ENCODE measurements at places on chromosomes 11 and 22.

- no peak for DNase-seq
Measured at GRCh38 chr11:99632969-99633368, 612.2 kb downstream of the CNTN5 start.

GRCh38 chr22:30832407-30832987 lies 136.1 kb downstream of the MORC2 start:
- DNase-seq = no peak

- no peak for DNase-seq
Measured at GRCh38 chr11:115153731-115154354, 350.4 kb downstream of the CADM1 start.

GRCh38 chr11:65262776-65263175 lies 1.0 kb downstream of the POLA2 start:
- no peak for DNase-seq

DNA sequence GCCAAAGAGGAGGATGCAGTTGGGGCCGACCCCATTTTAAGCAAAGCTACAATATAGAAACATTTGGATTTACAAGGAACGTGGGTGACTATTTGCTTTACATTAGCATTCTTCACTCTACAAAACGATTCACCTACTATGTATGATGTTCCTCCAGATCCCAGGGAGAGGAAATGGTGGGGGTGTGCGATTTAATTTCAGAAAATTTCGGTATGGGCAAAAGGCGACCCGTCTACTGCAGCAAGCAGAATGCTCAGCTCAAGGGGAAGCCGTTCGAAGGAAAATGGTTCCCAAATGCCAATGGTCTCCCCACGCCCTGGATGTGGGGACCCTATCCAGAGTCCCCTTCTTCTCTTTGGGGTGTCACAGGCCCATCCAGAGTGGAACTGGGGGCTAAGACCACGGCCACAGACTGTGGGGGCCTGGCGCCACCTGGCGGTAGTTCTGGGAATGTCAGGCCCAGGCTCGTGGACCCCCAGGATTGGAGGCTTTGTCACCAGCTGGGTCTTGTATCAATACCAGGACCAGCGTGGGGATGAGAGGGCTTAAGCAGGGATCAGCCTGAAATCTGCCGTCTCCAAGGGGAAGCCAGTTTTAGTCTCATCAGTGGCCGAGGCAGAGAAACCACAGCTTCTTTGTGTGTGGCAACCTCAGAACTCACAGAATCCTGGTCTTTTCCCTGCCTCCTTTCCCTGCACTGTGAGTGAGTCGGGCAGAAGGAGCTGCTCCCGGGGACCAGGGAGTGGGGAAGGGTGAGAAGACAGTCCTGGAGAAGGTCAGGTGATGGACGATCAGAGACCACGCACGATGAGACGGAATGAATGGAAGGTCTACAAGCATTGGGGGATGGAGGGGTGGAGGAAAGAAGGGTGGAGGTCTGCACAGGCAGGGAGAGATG lies 8.4 kb downstream of the LRRC10B start:
- peak; percentile 61 for DNase-seq

DNA sequence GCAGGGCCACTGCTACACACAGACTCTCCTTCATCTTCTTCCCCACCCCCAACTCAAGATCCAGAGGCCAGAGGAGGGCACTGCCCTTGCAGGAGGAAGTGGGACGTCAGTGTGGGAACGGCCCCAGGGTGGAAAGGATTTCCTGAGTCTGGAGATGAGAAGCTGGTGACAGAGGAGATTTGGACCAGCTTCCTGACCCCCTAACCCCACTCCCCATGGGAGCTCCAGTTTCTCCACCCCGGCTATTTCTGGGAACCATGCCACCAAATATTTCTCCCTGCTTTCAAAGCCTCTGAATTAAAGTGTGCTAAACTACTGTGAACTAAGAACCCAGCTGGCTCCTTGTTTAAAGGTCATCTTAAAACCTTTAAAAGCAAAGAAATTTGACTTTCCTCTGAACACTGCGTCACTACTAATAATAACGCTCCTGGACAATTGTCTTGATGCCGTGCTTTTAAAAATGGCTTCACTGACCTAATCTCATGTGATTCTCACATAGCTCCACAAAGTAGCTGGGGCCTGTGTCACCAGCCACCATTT lies 46.6 kb downstream of the CWC15 start:
- DNase-seq = no peak

DNA sequence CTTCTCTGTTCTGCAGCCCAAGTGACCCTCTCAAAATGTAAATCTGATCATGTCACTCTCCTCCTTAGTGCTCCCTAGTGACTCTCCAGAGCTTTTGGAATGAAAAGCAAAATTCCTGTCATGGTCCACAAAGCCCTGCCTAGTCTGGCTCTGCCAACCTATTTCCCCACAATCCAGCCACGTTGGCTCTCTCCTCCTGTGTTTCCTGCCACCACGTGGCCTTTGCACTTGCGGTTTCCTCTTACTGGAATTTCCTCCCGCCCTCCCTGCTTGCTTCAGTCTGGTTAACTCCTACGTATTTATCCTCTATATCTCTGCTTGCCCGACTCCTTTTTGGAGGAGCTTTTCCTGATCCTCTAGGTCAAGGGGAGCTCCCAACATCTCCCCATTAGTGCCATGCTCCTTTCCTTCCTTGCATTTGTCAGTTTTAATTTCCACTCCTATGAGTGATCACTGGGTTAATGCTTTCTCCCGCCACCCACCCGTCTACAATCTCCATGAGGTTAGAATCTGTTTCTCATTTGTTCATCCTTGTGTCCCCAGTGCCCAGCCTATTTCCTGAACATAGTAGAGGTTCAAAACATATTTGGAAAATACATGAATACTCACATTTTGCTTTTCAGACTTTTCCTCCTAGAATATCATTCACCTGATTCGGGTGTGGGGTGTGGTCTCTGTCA lies 11.5 kb downstream of the NNMT start:
- DNase-seq = no peak

DNA sequence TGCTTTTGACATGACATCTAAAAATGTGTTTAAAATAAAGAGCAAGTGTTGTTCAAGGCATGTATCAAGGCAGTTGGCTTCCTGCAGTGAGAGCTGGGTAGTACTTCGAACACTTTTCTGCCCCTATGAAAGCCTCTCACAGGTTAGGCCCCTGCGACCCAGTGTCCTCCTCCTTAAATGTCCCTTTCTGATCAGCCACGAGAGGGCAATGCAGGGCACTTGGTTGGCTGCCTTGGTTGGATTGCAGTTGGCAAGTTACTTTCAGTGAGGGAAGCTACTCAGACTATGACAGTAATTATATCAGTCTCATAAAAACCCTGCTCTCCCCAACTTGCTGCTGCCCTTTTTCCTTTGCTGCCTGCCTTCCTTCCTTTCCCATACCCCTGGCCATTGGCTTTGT lies 743.8 kb downstream of the NTM start:
- peak; percentile 5 for DNase-seq

DNA sequence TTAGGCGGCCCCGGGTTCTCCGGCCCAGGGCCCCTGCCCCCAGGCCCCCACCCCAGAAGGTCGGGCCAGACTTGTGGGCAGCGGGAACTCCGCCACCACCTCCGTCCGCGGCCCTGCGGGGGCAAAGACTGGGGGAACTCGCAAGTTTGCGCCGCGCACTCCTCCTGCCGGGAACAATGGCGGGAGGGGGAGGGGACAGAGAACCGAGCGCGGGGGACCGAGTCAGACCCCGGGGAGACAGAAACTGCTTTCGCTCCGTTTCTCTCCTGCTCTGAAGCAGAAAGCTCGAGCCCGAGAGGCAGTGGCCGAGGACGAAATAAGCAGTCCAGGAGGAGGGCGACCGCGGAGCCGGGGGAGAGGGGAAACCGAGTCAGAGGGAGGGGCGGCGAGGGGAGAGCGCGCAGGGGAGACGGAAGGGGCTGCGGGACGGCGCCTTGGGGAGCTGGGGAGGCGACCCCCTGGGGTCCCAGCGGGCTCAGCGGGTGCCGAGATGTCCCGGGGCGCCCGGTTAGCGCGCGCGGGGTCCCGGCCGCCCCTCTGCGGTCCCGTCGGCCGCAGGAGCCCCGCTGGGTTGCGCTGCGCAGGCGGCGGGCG lies 555 bp downstream of the TP53I11 start:
- DNase-seq = no peak

- no peak for DNase-seq
Measured at GRCh38 chr11:123702696-123703095, 38.8 kb downstream of the ZNF202 start.

DNA sequence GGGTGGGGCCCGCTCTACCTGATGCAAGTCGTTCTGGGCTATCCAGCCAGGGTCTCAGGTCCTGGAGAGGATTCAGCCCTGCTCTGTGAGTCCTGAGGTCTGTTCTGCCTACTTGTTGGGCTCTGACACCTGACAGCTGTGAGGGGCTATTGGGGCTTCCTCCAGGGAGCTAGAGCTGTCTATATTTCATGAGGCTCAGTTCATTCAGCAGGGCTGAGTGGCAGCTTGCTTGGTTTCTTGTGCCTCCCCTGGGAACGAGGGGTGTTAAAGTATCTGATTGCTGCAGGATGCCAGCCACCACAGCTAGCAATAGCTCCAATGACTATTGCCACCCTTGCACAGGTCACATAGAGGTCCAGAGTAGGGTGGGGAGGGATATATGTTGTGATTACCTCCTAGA lies 26.7 kb downstream of the INSC start:
- no peak for DNase-seq

DNA sequence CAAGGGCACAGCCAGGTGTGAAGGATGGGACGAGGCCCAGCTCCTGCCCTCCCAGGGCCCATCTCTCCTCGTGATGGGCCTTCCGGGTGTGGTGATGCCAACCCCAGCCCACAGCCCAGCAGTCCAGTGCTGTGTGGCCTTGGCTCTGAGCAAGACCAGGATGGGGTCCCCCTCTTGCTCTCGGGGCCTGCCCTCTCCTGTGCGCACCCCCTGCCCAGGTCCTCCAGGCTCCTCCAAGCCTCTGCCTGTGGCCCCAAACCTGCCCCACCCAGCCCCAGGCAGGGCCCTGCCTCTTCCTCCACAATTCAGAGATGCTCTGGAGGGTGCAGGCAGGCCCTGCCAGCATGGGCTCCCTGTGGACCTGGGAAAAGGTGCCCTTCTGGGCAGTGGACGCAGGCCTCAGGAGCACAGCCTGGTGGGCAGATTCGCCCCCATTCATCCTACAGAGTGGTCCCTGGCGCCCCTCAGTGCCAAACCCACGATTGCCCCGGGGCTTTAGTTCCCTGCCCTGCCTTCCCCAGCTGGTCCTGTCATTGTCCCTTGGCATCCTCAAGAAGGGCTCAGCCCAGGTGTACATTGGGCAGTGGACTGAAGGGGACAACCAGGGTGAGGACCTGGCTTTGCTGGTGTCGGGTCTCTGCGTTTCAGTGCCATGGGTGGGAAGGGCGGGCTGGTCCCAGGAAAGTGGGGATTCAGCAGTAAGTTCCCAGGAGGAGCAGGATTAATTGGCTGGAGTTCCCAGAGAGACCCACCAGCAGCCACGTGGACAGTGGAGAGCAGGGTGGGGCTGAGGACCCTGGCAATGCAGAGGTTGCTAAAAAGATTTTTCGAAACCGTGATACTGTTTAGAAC lies 19.8 kb downstream of the EIF1AD start:
- DNase-seq = no peak

GRCh38 chr11:32500001-32500400 lies 64.7 kb upstream of the WT1 start:
- no peak for DNase-seq

- DNase-seq = peak; percentile 3
Measured at GRCh38 chr11:6022956-6023355, 7.6 kb downstream of the OR56A1 start.

All from KG1 (cell line).